ENCODE measurements at places on chromosomes 6 and 20.
A peak's percentile ranks its signal among the peaks of the same experiment; 100 is the strongest.

- no peak for DNase-seq
Measured at GRCh38 chr20:7523288-7523687, 417.0 kb downstream of the HAO1 start.

DNA sequence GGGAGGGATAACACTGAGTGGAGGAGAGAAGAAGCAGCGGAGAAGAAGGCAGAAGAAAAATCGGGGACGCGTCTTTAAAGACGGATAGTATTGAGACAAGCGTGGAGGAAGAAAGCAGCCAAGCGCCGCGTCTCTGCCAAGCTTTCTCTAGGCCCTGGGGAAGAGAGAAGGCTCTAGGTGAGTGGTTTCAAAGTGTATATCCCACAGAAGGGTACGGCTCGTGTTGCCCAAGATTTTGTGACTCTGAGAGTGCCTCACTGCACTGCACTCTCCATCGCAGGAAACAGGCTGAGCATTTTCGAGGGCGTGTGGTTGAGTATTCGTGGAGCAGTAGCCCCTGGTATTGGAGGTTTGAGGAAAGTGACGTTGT is 185.4 kb downstream of the TRIM27 start:
- no peak for DNase-seq

GRCh38 chr6:155212616-155213380 is 51.0 kb upstream of the CLDN20 start:
- DNase-seq: no peak

GRCh38 chr6:53032849-53033248 is 32.4 kb upstream of the FBXO9 start:
- DNase-seq: no peak

- DNase-seq: no peak
Measured at GRCh38 chr6:89567630-89568390, 70.7 kb downstream of the LYRM2 start.

- no peak for DNase-seq
Measured at GRCh38 chr6:80550281-80550680, 443.8 kb downstream of the BCKDHB start.

DNA sequence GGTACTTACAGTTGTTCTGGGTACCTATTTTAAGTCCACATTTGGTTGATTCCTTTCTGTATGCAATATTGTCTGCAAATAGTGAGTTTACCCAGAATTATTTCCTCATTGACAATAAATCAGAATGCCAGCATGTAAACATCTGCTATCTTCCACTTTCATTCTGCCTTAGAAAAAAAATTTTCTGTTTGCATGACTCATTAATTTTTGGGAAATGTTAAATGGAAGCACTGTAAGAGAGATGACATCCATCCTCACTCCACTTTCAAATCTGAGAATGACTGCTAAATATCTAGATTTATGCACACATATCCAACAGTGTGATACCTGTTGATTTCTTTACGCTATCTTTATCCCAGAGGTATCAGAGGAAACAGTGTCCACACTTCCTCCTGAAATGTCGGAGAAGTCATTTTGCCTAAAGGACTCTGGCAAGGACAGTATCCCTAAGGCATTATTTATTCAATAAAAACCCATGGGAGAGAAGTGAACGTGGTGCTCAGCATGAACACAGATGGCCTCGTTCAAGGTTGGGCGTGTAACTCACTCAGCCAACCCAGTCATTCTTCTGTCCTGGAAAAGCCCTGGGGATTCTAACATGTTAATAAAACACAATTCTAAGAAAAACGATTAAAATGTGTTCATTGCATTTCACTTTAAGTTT is 780.9 kb downstream of the QKI start:
- no peak for DNase-seq

DNA sequence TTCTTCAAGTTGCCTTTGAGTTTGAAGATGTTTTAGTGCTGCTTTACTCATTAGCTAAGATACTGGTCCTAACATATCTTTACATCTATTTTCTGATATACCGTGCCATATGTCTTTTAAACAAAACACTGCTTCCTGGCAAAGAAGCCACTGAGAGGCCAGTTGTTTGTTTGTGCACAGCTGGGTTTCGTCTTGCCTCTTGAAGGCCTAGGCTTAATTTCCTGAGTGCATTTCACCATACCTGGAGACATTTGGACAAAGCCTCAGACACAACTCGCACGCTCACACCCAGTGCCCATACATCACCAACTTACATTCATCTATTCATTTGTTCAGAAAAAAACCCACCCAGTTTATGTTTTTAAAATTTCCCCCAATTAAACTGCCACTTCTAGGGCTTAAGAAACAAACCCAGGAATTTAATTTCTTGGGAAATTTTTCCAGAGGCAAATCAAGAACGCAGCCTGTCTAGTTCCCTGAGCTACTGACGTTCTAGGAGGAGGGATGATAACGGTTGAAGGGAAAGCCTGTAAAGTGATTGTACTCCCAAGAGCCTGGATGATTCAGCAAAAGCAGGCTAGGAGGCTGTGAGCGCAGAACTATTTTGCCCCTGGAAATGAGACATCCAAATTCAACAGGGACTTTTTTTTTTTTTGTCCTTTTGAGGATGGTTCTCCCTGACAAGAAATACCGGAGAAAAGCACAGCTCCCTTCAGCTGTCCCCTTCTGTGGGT is 77.7 kb downstream of the OLIG3 start:
- DNase-seq: peak; percentile 70

- no peak for DNase-seq
Measured at GRCh38 chr6:7235712-7236305, 77.2 kb downstream of the SSR1 start.

- DNase-seq: no peak
Measured at GRCh38 chr20:6702144-6702543, 65.3 kb upstream of the BMP2 start.
